ENCODE measurements at places on chromosomes 16 and 17. TPM values are rescaled to one million over a fixed set of nuclear protein-coding genes. Genes with fewer than 3 reads are reported as not detected.

Gene C16orf86
- total RNA-seq, result 0.96 TPM

Gene SLC4A1
- not detected for total RNA-seq

Gene PARN
- total RNA-seq, result 31.0 TPM

Gene DRC7
- not detected for total RNA-seq

Gene KREMEN2
- total RNA-seq, result 13.8 TPM
